ENCODE measurements at places on chromosomes 3 and 15.

- DNase-seq = peak; percentile 17
Measured at GRCh38 chr3:37144806-37145205, 29.6 kb downstream of the LRRFIP2 start.

GRCh38 chr3:56952061-56952460, 108.4 kb upstream of the SPATA12 start:
- no peak for DNase-seq

GRCh38 chr3:13012221-13012691, 61.0 kb downstream of the IQSEC1 start:
- no peak for DNase-seq

GRCh38 chr3:73431183-73431900, 193.4 kb downstream of the PDZRN3 start:
- DNase-seq = peak; percentile 83

DNA sequence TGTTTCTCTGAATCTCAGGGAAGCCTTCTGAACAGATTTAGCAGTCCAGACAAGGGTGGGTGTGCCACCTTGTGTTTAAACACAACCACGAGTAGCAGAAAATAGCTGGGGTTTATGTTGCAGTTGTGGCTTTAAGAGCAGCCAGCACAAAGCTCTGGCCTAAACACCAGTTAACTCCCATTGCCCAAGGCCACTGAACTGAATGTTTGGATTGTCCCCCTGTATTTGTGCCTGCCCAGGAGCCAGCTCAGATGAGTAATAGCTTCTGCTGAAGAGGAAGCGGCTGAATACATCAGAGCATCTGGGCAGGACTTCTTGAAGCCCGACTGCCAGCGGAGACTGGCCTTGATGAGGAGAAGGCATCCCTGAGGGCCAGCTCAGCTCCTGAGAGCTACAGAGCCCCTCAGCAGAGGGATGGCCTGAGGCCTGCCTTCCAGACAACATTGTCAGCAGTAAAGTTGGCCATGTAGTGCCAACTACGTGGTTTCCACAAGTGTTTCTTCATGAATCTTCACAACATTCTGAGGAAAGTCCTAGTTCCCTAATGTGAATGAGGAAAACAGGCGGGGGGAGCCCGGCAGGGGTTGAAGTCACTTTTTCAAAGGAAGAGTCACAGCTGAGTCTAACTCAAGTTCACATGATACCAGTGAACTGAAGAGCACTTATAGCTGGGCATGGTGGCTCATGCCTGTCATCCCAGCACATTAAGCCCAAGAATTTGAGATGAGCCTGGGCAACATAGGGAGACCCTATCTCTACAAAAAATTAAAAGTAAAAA, 65.8 kb upstream of the ZBTB38 start:
- DNase-seq = no peak

- no peak for DNase-seq
Measured at GRCh38 chr3:127068111-127068810, 85.3 kb downstream of the PLXNA1 start.

- DNase-seq = no peak
Measured at GRCh38 chr3:20327889-20328288, 141.9 kb upstream of the SGO1 start.

DNA sequence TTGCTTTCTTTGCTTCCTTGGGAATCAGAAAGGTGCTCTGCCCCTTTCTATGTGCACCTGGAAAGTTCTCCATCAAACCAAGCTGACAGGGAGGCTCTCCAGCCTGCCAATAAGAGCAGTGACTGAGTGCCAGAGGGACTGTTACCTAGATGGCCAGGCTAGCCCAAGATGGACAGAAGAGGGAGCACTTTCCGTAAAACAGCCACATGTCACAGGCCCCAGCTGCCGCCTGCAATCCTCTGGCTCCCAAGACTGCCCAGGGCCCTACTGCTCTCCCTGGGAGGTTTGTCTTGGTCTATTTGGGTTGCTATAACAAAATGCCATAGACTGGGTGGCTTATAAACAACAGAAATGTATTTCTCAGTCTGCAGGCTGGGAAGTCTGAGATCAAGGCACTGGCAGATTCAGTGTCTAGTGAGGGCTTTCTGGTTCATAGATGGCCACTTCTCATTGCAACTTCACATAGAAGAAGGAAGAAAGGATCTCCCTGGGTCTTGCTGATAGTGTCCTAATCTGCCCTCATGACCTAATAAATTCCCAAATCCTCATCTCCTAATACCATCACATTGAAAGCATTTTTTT, 72.3 kb downstream of the TAMM41 start:
- peak; percentile 10 for DNase-seq

- no peak for DNase-seq
Measured at GRCh38 chr15:78384651-78385050, 44.5 kb downstream of the CRABP1 start.

- DNase-seq = no peak
Measured at GRCh38 chr15:57147621-57148020, 228.7 kb upstream of the CGNL1 start.

GRCh38 chr15:38589502-38589901, 24.9 kb upstream of the RASGRP1 start:
- DNase-seq = no peak

DNA sequence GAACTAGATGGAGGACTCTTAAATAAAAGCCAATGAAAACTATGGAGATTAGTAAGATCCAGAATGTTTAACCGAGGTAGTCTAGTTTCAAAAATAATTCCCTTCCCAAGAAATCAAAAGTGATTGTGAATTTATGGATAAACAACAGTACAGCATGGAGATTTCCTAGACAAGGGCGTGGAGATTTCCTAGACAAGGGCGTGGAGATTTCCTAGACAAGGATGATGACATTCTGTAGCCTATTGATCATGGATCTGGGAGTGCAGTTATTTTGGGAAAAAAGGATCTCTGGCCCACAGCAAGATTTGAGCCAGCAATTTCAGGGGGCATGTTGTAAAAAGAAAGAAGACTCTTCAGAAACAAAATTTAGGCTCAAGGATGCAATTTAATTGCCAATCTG, 175.3 kb downstream of the RAP2B start:
- no peak for DNase-seq

DNA sequence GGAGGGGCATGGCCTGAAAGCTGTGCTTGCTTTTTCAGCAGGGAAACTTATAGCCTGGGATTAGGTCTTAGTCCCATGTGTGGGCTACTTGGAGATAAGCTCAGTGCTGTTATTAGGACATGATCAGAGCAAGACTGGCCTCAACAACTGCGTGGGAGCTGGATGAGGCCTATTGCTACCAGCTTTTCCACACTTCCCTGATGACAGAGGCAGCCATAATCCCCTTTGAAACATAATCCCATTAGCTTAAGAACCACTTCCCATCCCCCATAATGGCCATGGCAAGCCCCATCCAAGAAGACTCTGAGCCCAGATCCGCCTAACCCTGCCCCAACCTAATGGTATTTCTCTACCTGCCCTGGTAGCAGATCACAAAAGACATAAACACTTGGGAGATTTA, 26.6 kb upstream of the GK5 start:
- no peak for DNase-seq

DNA sequence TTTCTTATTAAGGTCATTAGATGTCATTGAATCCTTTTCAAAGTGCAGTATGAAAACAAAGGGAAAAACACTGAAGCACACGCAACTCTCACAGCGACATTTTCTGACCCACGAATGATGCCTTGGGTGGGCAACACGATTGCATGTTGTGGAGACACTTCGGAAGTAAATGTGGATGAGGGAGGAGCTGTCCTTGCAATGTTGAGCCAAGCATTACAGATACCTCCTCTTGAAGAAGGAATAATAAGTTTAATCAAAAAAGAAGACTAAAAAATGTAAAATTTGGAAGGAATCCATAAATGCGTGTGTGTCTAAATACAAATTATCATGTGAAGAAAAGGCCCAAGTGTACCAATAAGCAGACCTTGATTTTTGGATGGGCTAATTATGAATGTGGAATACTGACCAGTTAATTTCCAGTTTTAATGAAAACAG, 16.9 kb downstream of the THBS1 start:
- no peak for DNase-seq

- DNase-seq = no peak
Measured at GRCh38 chr3:31117854-31118253, 223.4 kb upstream of the GADL1 start.

GRCh38 chr3:134163096-134163495, 87.6 kb downstream of the RYK start:
- DNase-seq = no peak

DNA sequence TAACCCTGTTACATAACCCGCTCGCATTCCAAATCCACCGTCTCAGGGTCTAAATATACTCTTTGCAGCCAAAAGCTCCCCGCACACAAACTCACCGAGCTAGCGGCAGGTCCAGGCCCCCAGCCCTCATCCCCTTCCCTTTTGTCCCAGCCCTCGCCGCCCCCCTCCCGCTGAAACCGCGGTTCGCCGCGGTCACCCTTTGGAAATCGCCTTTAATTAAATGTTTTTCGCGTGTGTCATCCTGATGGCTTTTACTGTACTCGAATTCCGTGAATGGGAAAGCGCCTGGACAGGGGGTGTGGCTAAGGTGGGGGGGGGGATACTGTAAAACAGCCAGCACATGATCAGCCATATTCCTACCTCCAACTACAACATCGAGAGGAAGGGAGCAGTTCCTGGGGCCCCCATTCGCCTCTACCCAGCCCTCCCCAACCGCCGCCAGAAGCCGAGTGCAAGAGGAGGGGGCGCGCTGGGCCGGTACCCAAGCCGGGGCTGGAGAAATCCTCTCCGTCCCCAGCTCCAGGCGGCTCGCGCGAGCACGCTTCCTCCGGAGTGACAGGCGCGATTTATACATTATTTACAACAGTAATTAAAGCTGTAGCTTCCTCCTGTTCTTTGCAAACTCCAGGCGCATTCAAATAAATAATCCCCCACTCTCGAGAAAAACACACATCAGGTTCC, 1.7 kb downstream of the RORA start:
- no peak for DNase-seq

GRCh38 chr3:141557961-141558706, 71.3 kb downstream of the RASA2 start:
- no peak for DNase-seq

DNA sequence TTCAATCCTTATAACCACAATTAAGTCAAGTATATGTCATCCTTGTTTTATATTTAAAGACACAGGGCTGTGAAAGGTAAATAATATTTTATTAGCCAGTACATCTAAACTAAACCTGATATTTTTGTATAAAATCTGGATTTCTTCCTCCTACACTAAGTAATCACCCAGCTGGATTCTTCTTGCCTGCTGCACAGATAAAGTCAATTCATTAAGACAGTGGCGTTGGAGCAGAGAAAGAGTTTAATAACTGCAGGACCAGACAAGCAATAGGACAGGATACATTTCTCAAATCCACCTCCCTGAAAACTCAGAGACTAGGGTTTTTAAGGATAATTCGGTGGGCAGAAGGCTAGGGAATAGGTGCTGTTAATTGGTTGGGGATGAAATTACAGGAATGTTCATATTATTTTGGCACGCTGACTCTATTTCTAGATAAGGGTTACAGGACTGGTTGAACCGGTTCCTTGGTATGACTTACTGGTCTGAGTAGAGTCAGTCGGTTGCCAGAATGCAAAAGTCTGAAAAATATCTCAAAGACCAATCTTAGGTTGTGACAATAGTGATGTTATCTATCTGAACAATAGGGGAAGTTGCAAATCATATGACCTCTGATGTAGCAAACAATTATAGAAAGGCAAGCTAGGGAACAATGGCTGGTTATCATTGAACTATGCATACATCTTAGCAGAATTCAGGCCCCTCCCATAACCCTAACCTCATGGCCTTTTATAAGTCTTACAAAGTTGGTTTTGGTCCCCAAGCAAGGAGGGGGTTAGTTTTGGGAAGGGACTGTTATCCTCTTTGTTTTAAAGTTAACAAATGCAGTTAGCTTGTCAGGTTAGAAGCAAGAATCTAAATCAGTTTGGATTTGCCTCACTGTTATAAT, 244.8 kb downstream of the ALCAM start:
- DNase-seq = peak; percentile 27

GRCh38 chr3:118960876-118961450, 73.7 kb downstream of the IGSF11 start:
- no peak for DNase-seq

DNA sequence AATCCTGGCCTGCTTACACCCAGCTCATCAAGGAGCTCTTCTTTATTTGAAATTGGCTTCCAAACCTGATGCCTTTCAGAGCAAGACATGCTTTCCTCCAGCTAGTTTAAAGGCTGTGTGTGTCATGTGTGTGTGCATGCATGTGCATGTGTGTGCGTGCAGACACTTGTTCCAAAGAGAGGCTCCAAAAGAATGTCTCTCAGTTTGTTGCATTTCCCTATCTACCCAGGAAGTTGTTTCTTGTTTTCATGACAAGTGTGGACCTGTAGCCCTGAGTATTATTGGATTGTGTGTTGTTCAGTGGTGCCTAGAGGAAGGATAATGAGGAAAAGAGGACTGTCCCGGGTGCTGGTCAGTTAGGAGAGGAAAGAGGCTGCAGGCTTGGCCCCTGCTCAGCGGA, 240.0 kb downstream of the THSD4 start:
- DNase-seq = no peak

GRCh38 chr3:94524102-94524919, 461.4 kb downstream of the NSUN3 start:
- DNase-seq = peak; percentile 50

DNA sequence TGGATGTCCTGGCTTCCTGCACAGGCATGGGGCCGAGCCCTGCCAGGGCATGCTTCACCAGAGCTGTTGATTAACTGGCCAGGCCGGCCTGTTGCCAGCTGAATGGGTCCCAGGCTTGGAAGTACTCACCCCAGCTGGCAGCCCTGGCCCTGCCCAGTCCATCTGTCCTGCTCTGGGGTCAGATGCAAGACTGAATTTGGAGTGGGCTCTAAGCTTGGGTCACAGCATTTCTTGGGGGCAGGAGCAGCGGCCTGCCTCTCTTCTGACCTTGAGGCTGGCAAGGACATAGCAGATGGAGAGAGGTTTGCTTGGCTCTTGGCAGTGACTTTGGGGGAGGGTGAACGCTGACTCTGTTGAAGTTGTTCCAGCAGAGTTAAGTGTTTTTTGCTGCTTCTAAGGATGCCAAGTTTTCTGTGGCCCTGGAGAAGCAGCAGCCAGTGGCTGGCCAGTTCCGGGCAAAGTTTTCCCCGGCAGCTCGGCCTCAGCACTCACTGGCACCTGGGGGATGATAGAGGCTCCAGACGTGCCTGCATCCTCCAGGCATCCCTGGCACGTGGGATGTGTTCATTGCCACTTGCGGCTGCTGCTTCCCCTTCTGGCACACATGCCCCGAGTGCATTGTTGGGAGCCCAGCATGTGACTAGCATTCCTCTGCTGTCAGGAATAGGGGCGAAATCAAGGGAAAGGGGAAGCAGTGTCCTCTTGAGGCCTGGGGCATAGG, 22.9 kb downstream of the PDIA5 start:
- DNase-seq = no peak

- no peak for DNase-seq
Measured at GRCh38 chr3:124048967-124049798, 57.3 kb upstream of the ROPN1 start.

GRCh38 chr15:91710080-91710698, 143.3 kb upstream of the SLCO3A1 start:
- DNase-seq = no peak
